8988T (cell line): ENCODE measurements at places on chromosomes 6 and 20.

DNA sequence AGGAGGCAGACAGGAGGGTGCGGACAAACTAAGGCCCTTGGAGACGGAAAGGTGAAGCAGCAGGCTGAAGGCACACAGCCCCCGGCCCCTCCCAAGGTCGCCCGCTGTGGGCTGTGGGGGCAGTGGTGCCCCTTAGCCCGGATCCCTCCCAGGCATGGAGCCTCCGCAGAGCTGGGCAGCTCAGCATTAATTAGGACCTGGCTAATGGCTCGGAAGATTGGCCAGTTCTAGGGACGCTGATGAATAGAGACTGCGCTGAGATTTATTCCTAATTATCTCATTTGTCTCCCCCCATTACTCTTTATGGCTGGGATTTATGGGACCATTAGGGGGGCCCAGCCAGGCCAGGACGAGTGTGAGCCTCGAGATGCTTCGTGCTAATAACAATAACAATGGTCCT is 20.4 kb downstream of the MDFI start:
- DNase-seq = no peak

DNA sequence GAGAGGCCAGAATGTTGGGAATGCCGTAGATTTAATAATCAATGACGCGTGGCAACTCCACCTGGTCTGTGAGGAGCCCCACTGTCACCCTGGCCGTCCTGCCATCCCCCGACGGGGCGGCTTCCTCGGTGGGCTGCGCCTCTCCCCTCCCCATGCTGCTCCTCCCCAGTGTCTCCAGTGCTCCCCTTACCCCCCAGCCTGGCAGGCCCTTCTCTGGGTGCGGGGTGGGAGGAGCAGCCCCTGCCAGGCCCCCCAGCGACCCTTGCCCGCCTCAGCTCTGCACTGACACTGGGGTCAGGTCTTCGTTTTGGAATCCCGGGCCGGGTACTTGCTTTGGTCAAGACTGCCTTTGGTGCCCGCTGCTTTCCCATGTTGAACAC is 82.3 kb upstream of the FRMD1 start:
- no peak for DNase-seq

DNA sequence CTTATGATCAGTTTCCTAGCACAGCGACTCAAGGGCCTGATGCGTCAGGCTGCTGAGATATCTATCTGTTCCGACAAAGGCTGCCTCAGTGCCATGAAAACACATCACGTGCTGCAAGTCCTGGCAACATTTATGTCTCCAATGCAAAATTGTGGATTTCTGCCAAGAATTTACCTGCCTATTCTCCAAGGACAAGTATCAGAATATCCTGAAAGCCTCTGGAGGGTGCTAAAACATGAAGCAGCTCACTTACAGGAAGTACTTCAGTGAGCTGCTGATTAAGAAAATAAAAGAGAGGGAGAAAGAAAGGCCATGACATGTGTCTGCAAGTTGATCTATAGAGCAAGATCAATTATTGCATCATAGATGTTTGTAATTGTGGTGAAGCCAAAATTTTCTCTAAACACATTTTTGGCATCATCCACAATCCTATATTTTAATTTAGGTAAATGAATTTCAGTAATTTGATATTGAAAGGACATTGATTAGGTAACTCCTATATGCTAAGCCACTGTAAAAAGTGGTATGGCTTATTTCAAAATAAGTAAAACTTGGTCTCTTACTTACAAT is 25.8 kb upstream of the TPBG start:
- DNase-seq = no peak

DNA sequence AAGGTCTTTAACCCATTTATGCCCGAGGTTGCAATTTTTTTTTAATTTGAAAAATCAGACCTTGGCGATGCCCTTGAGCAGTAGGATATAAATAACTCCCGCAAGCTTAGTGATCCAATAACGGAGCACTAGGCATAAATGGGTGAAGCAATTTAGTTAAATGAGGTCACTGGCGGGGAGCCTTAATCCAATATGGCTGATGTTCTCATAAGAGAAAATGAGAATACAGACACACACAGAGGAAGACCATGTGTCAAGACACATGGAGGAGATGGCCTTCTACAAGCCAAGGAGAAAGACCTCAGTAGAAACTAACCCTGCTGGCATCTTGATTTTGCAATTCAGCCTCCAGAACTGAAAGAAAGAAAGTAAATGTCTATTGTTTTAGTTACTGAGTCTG is 735 bp downstream of the SIRPG start:
- DNase-seq = no peak

- no peak for DNase-seq
These were observed 36.6 kb downstream of the CRISP2 start for GRCh38 chr6:49676671-49677281.

DNA sequence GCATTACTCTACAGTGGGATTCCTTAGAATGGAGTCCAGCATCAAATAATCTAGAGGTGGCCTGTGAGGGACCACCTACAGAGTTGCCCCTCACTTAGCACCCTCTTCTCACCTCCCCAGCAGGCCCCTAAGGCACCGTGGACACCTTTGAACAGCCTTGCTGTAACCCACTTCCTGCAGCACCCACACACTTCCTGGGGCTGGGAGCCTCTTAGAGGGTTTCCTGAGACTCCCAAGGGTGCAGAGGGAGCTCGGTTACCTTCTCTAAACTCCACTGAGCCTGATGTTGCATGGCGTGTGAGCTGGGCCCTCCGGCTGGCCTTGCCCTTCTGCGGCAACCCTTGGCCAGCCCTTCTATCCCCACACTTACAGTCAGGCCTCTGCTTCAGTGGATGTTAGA is 7.3 kb upstream of the SIRPG start:
- DNase-seq = no peak

- DNase-seq = no peak
These were observed 252.7 kb downstream of the KHDC1L start for GRCh38 chr6:72972579-72972978.

DNA sequence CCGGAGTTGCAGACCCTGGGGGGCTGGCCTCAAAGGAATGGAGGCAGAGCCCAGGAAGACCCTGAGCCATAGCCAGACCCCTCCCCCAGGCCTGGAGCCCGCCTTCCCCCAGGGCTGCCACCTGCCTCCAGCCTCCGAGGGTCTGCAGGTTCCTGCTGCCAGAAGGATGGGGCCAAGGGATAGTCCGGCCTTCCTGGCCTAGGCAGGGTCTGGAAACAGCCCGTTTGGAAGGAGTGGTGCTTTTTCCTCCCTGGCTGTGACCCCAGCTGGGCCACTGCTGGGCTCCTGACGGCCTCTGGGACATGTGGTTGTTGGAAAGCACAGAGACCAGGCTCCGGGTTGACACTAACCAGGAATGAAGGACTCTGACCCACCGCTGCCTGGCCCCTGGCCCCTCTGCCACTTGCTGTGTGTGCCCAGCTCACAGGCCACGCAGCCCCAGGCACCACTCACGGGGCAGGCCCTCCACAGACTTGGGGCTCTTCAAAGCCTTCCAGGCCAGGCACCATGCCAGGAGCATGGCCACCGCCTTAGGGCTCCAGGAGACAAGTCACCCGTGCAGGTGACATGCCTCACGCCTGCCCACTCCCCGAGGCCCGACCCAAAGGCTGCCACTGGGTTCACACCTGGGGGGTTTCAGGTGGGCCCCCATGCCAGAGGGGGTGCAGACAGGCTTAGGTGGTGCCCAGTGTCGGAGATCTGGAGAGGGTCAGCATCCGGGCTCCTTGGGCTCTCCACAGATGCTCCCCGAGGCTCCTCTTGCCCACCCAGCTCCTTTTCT is 3.9 kb upstream of the LAMA5 start:
- no peak for DNase-seq

- DNase-seq = no peak
These were observed 21.6 kb downstream of the SOBP start for GRCh38 chr6:107511511-107511993.

GRCh38 chr6:10373642-10374359 is 41.1 kb downstream of the TFAP2A start:
- no peak for DNase-seq

GRCh38 chr6:19988555-19988954 is 151.4 kb downstream of the ID4 start:
- no peak for DNase-seq

GRCh38 chr20:41877911-41878310 is 259.7 kb upstream of the CHD6 start:
- DNase-seq = no peak

DNA sequence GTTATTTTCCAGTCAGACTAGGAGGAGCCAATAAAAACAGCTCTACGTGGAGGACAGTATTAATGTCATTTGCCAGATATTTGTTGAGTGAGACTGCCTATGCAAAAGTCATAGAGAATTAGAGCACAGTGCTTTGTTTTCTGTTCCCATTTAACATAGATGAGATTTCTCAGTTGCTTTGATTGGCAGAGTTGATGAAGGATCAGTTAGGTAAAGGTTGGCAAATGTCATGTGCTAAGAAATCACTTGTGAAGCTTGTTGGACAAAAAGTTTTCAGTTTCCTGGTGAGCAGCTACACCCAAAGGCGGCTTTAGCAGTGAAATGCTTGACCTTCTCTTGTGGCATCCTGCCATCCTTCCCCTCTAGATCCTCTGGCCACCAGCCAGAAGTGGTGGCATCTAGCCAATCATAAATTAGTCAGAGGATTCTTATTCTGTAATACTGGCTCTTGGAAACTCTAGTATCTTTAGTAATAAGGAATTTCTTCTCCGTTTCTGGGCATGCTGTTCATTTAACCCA is 37.0 kb downstream of the BCKDHB start:
- DNase-seq = no peak

GRCh38 chr6:15287670-15288375 is 42.0 kb downstream of the JARID2 start:
- DNase-seq = no peak

GRCh38 chr6:44969446-44970185 is 358.5 kb upstream of the RUNX2 start:
- DNase-seq = no peak

GRCh38 chr20:3162080-3162611 is 2.5 kb upstream of the FASTKD5 start:
- DNase-seq = peak; percentile 29

- DNase-seq = no peak
These were observed 349.9 kb downstream of the ARHGAP18 start for GRCh38 chr6:129359811-129360681.

GRCh38 chr20:14685183-14685582 is 347.8 kb upstream of the FLRT3 start:
- DNase-seq = no peak

DNA sequence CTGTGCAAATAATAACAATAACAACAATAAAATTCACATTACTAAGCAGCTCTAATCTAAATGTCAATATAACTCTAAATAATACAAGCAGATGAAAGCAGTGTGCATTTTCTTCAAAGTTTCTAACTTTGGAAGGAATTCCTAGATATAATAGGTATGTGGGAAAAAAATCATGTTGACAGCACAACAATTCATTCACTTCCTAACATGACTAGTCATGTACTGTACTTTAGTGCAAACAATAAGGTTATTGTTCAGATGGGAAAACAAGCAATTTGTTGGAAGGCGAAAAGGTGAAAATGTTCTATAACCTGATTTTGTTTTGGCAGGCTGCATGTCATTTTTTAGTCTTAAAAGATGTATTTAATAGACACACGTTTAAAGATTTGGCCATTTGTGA is 484.3 kb upstream of the JAG1 start:
- no peak for DNase-seq

GRCh38 chr6:19303383-19303782 is 533.8 kb upstream of the ID4 start:
- no peak for DNase-seq

DNA sequence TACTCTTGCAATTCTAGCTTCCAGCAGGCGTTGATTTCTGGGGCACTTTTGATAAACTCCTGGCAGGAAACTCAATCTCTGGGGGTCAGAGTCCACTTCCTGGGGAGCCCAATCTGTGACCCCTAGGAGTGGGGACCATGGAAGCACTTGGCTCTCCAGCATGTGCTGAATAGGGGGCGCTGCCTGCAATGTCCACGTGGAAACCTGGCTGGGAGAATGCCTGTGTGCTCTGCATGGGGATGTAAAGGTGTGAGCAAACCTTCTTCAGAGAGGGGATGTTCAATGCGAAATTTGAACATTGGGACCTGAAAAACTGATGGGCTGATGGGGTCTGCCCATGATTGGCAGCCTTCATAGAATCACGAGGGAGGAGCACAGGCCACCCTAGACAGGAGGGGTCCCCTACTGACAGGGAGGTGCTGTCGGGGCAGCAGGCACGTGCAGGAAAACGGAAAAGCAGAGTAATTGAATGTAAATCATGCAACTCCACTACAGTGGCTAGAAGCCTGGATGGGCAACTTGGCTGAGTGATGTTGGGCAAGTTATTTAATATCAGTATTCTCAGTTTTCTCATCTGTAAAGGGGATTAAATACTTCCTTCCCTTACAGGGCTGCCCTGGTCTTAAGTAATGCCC is 47.8 kb downstream of the CEP43 start:
- DNase-seq = no peak

DNA sequence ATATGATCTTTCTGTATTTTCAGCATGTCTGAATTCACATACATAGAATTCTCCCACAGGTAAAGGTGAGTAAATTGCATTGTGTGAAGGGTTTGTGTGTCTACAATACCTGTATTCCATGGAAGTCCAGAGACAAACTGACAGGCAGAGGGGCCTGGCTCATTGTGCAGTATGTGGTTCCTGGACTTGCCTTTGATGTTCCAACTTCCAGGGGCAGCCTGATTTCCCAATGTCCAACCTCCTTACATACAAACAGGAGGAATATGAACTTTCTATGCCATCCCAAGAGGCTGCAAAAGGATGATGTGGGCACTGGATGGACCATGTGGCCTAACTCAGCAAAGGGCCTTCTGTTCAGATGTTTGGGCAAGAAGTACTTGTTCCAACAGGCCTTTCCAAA is 58.5 kb downstream of the LYRM4 start:
- no peak for DNase-seq

GRCh38 chr6:77986380-77987034 is 333.7 kb downstream of the MEI4 start:
- no peak for DNase-seq

- no peak for DNase-seq
These were observed 171.2 kb upstream of the SUPT3H start for GRCh38 chr6:45548657-45549515.

DNA sequence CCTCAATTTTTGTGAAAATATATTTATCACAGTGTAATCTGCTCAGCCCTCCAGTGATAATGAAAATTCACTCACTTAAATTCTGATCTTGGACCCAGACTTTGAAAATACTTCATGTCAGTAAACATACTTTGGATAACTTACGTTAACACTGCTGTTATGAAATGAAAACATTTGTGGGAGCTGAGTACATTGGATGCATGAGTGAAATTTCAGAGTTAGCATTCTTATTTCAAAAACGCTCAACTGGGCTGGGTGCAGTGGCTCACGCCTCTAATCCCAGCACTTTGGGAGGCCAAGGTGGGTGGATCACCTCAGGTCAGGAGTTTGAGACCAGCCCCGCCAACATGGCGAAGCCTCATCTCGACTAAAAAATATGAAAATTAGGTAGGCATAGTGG is 196.4 kb downstream of the UTRN start:
- no peak for DNase-seq

GRCh38 chr20:44448753-44449546 is 26.7 kb upstream of the TTPAL start:
- no peak for DNase-seq

DNA sequence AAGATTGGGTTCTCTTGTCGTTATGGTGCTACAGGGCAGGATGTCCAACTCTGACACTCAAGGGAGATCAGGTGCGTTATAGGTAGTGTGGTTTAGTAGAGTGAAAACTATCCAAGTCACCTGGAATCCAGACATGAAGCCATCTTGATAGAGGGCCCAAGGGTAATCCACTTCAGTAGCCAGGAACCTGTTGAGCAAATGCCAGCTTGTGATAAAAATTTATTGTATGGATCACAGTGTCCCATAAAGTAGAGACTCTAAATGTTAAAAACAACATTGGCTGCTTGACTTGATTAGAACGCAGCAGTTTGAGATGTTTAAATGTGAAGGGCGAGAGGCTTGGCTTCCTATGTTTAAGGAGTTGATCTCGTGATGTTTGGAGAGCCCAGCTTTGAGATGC is 105.7 kb upstream of the GMDS start:
- no peak for DNase-seq
